ENCODE measurements at places on chromosomes 7 and 10.

DNA sequence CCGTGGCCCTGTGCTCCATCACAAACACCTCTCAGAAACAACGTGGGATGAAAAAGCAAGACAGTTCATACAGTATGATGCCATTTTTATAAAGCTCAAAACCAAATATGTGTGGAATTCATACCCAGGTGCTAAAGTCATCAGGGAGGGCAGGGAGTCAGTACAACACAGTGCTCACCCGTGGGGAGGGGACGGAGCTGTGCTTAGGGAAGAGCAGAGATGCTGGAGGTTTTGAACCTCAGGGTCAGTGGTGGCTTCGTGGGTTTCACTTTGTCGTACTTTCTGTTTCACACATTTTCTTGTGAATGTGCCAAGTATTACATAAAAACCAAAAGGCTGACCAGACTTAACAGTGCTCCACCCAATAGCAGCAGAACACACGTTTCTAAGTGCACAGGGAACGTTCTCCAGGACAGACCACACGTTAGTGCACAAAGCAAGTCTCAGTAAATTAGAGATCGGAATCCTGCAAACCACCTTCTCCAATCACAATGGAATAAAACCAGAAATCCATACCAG is 21.2 kb downstream of the ZMIZ2 start:
- peak; percentile 67 for DNase-seq

GRCh38 chr7:133114519-133114918 is 32.6 kb upstream of the CHCHD3 start:
- no peak for DNase-seq

- DNase-seq, result no peak
Measured at GRCh38 chr10:57992321-57993077, 275.2 kb downstream of the IPMK start.

DNA sequence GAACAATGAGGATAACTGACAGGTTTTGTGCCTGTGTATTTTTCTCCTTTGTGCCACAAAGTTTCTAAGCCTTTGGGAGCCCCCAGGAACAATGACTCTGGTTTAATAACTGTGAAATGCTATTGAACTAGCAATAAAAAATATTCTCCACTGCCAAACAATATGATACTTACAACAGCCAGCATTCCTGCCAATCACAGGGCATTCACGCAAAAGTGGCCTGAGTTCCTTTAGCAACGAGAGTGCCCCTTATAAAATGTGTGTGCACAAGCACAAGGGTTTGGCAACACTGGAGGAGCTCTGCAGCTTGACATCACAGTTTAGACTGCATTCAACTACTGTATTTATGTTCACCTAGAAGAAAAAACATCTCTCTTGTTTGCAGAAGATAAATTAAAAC is 412.9 kb upstream of the NFE2L3 start:
- DNase-seq, result no peak

GRCh38 chr7:100602889-100603725 is 944 bp downstream of the PCOLCE start:
- DNase-seq, result peak; percentile 96

GRCh38 chr7:94307399-94308048 is 87.2 kb upstream of the COL1A2 start:
- DNase-seq, result no peak

GRCh38 chr10:73494877-73495225 is 973 bp downstream of the PPP3CB start:
- DNase-seq, result no peak

DNA sequence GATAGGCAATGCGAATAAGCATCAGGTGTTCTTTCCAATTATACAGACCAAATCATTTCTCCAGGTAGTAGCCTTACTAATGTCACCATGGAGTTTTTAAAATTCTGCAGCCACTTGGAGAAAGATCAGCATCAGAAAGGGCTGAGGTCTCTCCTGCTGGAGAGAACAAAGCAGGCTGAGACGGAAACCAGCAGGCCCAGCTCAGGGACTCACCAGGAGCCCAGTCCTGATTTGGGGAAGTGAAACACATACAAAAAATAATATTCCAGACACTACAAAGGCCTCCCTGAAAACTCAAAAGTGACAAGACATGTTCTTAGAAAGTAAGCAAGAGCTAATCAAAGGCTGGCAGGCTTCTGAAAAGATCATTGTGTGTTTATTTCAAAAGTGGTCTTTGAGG is 207.1 kb upstream of the GHITM start:
- DNase-seq, result no peak

GRCh38 chr10:35498693-35499092 is 106.4 kb upstream of the GJD4 start:
- no peak for DNase-seq

DNA sequence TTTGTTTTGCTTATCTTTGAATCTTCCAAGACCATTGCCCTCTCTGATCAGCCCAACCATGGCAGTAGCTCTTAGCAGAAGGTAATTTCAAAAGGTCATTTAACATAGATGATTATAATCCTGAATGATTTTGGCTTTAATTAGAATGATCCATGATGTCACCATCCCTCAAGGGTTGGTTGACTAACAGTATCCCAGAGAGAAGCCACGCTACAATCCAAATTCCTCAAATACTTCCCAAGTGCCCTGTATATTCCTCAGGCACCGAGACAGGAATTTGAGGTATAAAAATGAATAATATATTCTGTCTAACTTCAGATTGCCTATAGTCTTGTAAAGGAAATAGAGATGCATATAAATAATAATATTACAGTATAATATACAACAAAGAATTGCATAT is 42.1 kb upstream of the TMEM196 start:
- DNase-seq, result no peak

GRCh38 chr10:103514244-103514643 is 20.7 kb downstream of the NEURL1 start:
- no peak for DNase-seq

- DNase-seq, result peak; percentile 21
Measured at GRCh38 chr10:93601146-93601773, at the start of gene RBP4. Gene RBP4 (minus strand): TSS chr10:93601235. CDS start chr10:93601028, 207 bp downstream.

DNA sequence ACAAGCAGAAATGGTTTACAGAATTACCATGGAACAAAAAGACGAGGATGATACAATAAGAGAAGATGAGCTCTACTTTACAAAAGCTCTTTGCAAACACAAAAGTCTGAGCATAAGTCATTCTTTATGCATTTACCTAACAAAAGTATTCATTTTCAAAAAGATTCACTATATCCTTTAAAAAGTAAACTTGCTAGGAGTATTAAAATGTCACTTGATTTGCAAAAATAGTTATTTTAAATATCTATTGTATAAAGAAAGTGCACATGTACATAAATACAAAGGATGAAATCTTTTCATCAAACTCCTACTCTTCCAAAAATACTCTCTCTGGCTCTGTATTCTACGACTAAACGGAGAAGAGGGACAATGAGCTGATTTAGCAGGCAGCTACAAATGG is 146.4 kb upstream of the STEAP1 start:
- DNase-seq, result no peak

GRCh38 chr10:71708301-71708703 is 11.3 kb downstream of the C10orf105 start:
- peak; percentile 15 for DNase-seq

GRCh38 chr10:22321924-22322640 is 1.2 kb downstream of the BMI1 start:
- no peak for DNase-seq

DNA sequence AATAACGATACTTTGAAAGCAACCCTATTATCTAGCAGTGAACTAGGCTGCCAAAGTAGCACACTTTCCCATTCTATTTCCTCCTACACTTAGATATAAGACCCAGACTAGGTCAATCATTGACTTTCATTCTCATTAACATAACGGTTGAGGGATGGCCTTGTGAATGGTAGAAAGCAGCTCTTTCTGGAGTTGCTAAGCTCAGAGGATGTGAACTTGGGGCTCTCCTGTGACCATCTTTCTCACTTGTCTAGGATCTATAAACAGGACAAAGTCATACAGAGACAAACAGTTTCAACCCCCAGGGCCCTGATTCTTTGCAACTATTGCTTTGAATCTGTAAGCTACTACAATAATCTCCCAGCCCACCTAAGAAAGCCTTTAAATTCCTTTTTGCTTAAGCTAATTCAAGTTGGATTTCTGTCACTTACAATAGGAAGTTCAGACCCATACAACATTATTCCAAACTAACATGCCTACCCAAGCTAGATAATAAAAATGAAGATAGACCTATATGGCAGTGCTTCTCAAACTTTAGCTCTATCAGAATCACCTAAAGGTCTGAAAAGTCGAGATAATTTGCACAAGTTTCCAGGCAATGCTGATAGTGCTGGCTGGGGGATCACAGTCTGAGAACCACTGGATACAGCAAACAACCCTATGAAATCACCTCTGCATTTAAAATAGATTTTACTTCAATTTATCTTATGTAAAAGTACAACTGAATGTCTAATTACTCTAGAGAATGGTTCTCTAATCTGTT is 16.7 kb downstream of the P4HA1 start:
- no peak for DNase-seq

- no peak for DNase-seq
Measured at GRCh38 chr10:35781643-35782035, 139.5 kb upstream of the FZD8 start.

GRCh38 chr10:19730167-19730906 is 85.9 kb upstream of the PLXDC2 start:
- DNase-seq, result peak; percentile 45

DNA sequence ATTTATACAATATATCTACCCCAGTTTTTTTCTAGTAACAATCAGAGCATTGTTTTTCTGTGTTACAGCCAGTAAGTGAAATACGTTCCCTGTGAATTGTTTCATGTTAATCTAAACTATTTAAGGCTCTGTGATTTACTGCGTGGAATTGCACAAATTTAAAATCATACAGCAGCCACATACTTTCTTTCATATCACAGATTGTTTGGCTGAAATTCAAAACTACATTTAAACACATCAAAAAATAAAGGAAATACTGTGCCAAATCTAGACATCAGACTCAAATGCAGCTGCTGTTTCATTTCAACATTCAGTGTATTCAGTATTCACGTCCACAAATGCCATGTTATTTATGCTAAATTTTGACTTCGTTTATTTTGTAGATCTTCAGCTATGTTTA is 242.6 kb upstream of the HGF start:
- peak; percentile 12 for DNase-seq

DNA sequence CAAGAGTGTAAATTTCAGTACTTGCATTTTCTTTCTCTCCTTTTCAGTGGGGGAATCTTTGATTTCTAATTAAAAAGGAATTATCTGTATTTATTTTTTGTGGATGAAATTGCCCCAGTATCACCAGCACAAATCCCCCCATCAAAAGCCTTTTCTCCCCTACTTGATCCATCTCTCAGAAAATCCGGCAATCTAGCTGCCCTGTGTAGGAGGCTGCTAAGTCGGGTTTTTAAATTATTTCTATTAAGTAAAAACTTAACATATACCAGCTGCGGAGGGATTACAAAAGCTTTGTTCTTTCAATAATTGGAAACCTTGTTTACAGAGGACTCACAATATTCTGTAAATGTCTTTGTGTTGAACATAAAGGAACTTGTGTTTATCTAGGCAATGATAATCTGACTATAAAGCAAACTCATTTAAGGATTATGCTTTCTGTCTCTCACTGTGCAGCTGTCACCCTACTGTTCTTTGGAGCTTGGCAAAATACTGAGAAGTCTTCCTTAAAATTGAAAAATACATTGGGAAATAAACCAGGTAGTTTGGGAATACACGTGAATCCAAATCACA is 177.4 kb upstream of the PRR15 start:
- DNase-seq, result no peak

GRCh38 chr10:112732277-112732921 is 217.6 kb upstream of the TCF7L2 start:
- peak; percentile 54 for DNase-seq

DNA sequence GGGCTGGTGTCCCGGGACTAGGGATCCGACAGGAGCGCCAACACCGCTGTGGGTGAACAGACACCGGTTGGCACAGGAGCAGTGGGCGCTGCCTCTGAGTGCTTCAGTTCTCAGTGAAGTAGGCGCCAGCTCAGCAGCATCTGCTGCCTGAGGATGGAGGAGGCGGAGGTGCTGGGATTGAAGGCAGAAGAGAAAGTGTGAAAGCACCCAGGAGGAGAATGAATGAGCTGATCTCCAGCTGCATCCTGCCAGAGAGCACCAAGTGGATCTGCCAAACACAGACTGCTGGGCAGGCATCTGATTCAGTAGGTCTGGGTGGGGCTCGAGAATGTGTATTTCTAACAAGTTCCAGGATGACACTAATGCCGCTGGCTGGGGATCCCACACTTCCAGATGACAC is 74.5 kb downstream of the LANCL2 start:
- DNase-seq, result no peak

DNA sequence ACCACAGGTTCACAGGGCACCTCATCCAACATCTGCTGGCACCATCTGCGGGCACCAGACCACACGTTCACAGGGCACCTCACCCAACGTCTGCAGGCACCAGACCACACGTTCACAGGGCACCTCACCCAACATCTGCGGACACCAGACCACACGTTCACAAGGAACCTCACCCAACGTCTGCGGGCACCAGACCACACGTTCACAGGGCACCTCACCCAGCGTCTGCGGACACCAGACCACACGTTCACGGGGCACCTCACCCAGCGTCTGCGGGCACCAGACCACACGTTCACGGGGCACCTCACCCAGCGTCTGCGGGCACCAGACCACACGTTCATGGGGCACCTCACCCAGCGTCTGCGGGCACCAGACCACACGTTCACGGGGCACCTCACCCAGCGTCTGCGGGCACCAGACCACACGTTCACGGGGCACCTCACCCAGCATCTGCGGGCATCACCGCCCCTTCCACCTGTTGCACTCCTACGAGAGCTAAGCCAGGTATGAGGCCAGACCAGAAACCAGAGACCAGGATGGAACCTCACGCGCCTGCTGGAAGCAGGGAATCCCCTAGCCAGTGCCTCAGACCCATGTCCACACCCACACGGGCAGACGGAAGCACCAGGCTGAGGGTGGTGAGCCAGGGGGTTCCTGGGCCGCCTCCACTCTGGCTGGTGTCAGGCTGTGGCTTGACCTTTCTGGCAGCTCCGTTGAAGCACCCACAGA is 182.8 kb downstream of the MAD1L1 start:
- no peak for DNase-seq

DNA sequence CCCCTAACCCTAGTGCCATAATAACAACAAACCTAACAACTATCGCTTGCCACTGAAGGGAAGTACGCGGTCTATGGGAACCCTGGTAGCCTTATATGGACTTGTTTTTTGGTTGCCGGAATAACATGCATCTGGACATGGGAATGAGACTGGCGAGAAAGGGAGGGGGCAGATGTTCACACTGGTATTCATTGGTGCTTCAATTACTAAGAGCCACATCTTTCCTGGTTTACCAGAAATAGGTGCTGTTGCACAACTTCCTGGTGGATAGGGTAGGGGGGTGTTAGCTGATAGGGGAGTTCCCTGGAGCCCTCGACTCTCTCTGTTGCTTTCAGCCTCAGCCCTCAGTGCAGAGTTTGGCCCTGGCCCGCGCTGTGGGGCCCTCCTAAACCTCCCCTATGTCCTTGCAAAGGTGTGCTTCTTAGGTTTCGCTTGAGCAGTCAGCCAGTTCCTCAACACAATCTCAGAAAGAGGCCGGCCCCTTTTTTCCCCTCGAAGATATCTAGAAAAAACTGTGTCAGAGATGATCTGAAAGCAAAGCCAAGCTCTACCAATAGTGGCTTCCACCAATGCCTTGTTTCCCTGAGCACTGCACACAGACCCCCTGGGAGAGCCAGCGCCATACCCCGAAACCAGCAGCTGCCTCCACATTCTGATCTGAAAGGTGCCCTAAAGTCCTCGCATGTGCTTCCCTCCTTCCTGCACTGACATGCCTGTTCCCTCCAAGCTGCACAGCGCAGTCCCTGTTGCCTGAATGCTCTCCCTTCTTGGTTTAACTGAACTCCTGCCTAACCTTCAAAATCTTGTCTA is 13.5 kb downstream of the TBXAS1 start:
- no peak for DNase-seq

- DNase-seq, result no peak
Measured at GRCh38 chr7:128890306-128891109, 20.0 kb downstream of the KCP start.

- no peak for DNase-seq
Measured at GRCh38 chr10:93384006-93384405, 98.1 kb downstream of the MYOF start.
